Eye (tissue), 1 donor: ENCODE measurements at places on chromosomes 1 and 21.

GRCh38 chr1:151838222-151839081 lies 1.2 kb downstream of the C2CD4D start:
- DNase-seq, result peak; percentile 61

DNA sequence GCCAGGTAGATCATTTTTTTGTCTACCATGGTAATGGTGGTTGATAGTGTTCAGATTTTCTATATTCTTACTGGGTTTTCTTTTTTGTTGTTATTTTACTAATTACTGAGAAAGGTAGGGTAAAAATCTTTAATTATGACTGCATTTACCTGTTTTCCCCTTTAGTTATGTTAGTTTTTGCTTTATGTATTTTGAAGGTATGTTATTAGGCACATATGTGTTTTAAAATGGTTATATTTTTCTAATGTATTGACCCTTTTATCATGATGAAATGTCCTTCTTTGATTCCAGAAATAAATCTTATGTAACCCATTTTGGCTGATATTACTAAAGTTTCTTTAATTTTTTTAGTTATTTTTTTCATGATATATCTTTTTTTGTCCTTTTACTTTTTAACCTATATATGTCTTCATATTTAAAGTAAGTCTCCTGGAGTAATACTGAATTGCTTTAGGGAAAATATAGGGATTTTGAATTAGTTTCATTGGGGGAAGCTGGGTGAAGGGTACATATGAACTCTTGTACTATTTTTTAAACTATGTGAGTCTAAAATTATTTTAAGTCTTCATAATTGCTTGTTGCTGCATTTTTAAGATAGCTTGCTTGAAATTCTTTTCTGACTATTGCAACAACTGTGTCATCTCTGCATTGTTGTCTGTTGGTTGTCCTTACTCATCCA lies 22.4 kb downstream of the SLC35A3 start:
- DNase-seq, result no peak

- no peak for DNase-seq
Measured at GRCh38 chr1:115671176-115671934, 29.6 kb downstream of the VANGL1 start.

GRCh38 chr1:83844546-83844945 lies 154.4 kb downstream of the TTLL7 start:
- no peak for DNase-seq

GRCh38 chr1:31637915-31638673 lies 6.6 kb downstream of the PEF1 start:
- DNase-seq, result no peak

DNA sequence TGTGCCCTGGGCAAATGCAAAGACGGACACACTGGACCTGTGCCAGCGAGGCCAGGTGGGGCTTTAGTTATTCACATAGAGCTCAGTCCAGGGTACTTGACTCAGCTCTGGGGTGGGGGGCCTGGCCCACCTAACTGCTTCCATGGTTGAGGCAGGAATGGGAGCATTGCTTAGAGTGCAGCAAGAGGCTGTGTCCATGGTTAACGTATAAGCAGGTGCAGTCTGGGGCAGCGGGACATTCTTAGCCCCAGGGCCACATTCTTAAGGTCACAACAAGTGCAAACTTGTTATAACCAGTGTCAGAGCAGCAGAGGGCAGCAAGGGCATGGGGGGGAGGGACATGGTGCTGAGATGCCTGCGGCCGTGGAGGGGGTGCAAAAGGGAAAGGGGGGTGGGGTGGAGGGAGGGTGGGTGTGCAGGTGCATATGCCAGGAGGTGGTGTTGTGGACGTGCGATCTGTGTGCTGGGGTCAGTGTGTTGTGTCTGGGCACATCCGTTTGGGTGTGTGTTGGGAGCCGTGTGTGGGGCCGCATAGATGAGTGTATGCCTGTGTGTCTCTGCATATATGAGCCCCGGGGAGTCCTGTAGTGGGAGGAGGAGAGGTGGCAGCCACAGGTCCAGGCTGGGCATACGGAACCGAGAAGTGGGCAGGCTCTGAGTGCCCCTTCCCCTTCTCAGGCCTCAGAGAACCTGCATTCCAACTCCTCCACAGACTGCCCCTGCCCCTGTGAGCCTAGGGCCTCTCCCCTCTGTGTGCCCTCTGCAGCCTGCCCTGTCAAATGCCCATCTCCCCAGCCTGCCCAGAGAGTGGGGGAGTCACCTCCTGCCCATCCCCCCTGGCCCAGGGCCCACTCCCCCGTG lies 8.4 kb downstream of the KCNJ10 start:
- no peak for DNase-seq

DNA sequence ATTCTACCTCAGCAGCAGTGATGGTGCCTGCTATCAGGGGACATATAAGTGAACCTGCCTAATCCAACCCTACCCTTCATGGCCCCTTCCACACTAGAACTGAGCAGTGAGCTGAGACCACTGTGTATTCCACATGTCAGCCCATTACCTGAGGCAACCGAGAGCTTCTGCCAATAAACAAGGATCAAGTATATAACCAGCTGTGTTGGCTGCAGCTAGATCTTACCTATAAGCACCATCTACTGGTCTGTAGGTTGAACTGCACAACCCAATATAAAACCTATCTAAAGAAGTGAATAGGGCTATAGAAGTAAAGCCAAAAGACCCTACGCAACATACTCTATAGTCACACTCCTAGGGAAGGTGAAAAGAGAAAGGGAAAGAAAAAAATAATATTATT lies 376.9 kb downstream of the HHIPL2 start:
- DNase-seq, result peak; percentile 6

- DNase-seq, result peak; percentile 16
Measured at GRCh38 chr1:219771080-219771479, 157.3 kb downstream of the SLC30A10 start.

- no peak for DNase-seq
Measured at GRCh38 chr1:161158316-161159010, 837 bp upstream of the USP21 start.

GRCh38 chr1:48777219-48777895 lies 666 bp upstream of the BEND5 start:
- peak; percentile 68 for DNase-seq

DNA sequence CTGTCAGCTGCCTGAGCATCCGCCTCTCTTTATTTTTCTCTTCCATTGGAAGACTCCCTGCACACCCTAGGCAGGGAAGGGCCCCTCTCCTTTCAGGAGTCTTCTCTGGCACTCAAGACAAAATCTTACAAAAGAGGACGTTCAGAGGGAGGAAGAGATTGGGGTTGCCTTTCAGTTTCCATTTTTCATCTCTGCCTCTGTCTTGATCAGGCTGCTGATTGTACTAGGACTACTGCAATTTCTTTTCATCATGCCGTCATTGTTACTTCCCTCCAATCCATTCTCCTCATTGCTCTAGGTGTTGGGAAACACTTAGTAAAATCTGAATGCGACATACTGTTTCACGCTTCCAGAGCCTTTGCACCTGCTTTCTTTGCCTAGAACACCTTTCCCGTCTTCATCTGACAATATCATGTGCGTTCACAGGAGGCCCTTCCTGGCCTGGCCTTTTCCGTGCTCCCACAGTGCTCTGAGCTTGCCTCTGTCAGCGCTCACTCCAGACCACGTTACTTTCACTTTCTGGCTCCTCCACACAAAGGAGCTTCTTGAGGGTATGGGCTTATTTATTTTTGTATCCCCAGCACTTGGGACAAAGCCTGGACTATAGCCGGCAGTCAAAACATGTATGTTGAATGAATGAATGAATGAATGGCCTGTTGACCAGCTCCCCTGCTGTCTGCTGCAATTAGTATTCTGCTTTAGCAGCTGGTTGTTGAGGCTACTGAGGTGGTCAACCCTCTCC lies 10.9 kb downstream of the LRRC71 start:
- DNase-seq, result no peak

GRCh38 chr1:39293375-39294070 lies 89.0 kb downstream of the MACF1 start:
- no peak for DNase-seq

- no peak for DNase-seq
Measured at GRCh38 chr1:41535716-41536115, 51.2 kb upstream of the EDN2 start.

- no peak for DNase-seq
Measured at GRCh38 chr1:86965827-86966182, 51.4 kb downstream of the HS2ST1 start.

DNA sequence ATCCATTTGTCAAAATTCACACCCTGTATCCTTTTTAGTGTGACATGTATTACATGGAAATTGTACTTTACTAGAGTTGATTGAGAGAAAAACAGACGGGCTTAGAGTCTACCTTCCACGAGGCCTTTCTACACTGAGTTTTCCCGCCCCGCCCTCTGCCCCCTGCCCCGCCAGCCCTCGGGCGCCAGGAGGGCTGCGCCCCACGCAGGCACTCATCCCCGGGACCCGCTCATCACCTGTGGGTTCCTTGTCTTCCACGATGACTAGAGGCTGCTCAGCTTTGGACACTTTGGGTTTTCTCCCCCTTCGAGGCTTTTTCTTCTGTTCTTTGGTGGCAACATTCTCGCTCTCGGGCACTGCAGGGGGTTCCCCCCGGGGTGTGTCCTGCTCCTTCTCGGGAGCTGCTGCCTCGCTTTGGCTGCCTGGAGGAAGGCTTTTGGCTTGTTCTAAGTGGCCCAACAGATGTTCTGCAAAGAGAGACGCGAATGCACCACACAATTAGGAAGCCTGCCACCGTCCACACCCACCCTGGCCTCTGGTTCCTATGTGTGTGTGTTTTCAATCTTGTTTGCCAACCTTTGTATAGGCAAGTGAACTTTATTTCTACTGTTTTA lies 39.6 kb downstream of the PRDM15 start:
- DNase-seq, result no peak

DNA sequence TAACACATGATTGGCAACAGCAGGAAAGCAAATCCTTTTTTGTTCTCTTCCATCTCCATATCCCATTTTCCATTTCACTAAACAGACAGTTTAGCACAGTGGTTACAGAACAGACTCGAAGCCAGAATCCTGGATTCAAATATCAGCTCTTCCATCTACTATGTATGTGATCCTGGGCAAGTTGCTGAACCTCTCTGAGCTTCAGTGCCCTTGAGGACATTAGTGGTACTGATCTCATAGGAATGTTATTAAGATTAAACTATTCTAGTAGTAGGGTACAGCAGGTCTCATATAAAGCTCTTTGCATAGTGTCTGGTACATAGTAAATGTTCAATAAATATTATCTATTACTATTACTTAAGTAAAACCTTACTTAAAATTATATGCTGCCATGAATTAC lies 13.8 kb upstream of the HHIPL2 start:
- no peak for DNase-seq

DNA sequence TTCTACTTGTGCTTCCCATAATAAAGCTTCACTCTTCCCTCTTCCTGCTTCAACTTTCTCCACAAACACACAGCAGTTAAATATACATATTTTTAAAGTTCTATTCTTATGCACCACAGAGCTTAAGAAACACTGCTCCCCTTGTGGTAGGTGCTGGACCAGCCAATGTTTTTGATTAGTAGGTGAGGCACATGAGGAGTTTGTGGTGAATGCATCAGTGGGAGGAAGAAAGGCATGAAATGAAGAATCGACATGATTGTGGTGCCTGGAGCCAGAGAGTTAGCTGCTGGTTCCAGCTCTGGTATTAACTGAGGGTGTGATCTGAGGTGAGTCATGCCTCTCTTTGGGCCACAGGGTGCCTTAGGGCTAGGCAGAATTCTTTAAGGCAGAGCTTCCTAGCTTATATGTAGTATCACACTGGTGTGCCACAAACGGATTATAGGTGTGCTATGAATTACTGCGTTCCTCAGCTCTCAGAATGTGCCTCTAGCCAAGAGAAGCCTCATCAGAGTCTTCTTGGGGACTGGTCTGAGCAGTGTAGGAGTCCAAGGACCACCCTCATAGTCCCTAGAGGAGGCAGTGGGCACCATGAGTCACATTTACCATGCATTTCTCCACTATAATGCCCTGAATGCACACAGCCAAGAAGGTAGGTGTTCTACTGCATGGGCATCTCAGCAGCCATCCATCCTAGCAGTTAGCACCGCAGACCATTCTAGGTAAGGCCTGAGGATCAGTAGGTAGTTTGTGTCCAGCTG lies 97.4 kb upstream of the SGIP1 start:
- no peak for DNase-seq

GRCh38 chr1:40530735-40531380 lies 579 bp upstream of the ZNF684 start:
- no peak for DNase-seq

DNA sequence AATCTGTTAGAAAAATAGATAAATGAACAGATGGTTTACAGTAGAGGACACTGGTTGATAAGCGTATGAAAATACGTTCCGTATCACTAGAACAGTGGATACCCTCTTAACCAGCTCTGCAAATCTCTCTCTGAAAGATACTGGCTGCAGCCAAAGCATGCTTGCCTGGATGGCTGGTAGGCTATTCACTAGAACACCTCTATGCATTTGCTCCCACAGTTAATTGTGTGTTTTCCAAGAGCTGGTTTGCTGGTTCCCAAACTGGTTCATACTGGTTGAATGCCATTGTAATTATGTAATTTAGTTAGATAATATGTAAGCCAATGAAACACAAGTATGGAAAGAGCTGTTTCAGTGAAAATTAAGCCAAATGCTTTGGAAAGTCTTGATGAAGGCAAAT lies 126.6 kb downstream of the C1orf21 start:
- no peak for DNase-seq

GRCh38 chr21:30615199-30615598 lies 1.0 kb upstream of the KRTAP20-1 start:
- no peak for DNase-seq

DNA sequence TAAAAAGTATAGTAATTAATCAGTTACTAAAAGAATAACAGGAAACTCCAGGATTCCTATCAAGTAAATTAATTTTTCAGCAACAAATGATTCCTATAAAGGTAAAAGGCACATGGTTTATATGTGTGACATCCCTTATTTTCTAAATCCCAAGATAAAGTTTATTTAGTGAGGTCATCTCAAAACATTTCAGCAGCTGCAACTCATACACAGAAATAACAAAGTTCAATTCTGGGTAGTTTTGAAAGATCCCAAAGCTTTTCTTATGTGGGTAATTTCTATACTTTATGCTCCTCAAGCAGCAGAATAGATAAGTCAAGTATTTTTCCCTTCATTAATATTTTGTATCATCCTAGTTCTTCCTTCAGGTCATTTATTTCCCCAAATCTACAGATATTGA lies 117.7 kb downstream of the EIF4G3 start:
- DNase-seq, result no peak

DNA sequence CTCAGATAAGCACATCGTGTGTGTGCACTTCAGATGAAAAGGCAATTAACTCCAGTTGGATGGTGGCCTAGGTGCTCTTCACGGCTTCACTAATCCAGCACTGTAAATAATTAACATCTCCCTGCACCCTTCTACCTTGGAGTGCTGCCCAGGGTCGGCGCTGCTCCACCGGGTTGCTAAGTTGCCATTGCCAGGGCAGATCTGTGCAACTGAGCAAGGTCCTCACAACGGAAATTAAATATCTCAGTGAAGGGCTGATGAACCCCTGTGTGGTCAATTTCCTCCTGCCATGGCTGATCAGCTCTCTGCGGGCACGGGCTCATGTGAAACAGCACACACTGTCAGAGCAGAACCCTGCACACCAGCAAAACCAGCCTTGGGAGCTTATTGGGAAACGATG lies 63.2 kb downstream of the SYDE2 start:
- peak; percentile 38 for DNase-seq

- DNase-seq, result no peak
Measured at GRCh38 chr1:53365437-53366063, 37.7 kb upstream of the LRP8 start.

GRCh38 chr21:35002879-35003722 lies 46.0 kb downstream of the RUNX1 start:
- no peak for DNase-seq

- DNase-seq, result no peak
Measured at GRCh38 chr1:234276151-234276788, 97.0 kb upstream of the COA6 start.

GRCh38 chr1:110370827-110371226 lies 20.0 kb downstream of the SLC16A4 start:
- no peak for DNase-seq
